Germinal center (tissue), 1 donor: ENCODE measurements at places on chromosomes 2 and 18.

DNA sequence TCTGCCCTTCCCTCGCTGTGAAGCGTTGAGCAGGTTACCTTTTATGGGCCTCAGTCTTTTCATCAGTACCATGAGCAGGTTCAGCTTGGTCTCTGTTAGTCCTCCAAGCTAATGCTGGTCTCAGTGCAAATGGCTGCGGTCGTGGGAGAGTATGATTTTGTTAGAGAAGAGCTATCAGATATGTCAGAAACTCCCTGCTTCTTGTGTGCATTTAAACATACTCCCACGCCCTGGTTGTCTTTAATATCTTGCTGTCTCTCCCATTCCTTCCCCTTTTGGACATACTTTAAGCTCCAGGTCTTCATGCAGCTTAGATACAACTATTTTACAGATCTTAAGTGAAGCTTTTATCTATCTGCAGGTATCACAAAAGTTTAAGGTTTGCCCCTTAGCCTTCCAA, 62.9 kb downstream of the EFR3B start:
- no peak for DNase-seq

DNA sequence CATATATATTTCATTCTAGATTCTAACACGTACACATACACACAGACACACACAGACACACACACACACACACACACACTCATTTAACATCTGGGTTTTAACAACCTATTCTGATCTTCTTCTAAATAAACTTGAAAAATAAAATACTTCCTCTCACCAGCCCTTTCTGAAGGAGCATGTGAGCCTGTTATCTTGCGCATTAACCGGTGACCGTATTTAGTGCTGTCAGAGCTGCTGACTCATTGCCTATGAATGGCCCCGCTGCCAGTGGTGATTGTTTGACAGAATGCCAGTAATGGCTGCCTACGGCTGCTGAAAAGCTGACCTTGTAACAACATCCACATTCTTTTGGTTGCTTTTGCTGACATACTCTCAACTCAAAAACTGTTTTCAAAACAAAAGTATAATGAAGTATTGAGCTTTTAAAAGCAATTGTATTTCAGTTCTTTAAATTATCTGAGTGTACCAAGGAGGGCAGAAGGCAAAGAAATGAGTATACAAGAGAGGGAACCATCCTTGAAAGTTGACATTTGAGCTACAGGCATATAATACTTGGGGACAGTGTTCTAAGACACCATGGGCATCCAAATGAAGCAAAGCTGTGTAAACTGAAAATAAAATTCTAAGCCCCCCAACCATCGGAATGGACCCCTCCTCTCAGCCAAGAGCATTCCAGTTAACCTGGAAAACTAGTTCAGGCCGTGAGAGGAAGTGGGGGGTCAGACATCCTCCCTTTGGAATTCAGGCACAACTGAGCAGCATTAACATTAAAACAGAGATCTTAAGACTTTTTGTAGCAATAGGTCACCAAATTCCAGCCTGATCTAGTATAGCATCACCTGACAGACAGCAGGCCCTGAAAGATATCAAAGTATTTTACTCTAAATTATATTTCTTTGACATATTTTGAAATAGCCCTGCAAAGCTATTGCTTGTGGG, 50.2 kb upstream of the DTNA start:
- DNase-seq, result no peak

- DNase-seq, result peak; percentile 53
These were observed 40.0 kb downstream of the DNMT3A start for GRCh38 chr2:25301453-25302352.

GRCh38 chr18:47260120-47260923, 8.9 kb upstream of the SKOR2 start:
- DNase-seq, result peak; percentile 47

GRCh38 chr2:134232868-134233727, 20.8 kb upstream of the MGAT5 start:
- no peak for DNase-seq
